ENCODE measurements at places on chromosomes 3 and 15.

- H3K27me3 ChIP-seq: no peaks in the 10 kb centered on the region
- H3K4me1 ChIP-seq: peaks cover 11% of the 10 kb centered on the region
- peaks cover 2% of the 10 kb centered on the region for H3K36me3 ChIP-seq
- H3K27ac ChIP-seq: no peak overlapping the region
Measured at GRCh38 chr15:29904757-29905417, 82.6 kb upstream of the TJP1 start.

- H3K27ac ChIP-seq: no peak overlapping the region
- no peaks in the 10 kb centered on the region for H3K36me3 ChIP-seq
- H3K4me1 ChIP-seq: peaks cover 30% of the 10 kb centered on the region
- no peak overlapping the region for H3K4me3 ChIP-seq
- H3K27me3 ChIP-seq: peaks cover 63% of the 10 kb centered on the region
Measured at GRCh38 chr15:92111291-92111690, 257.8 kb downstream of the SLCO3A1 start.

GRCh38 chr3:31284776-31285175 is 247.9 kb upstream of the STT3B start:
- no peaks in the 10 kb centered on the region for H3K27me3 ChIP-seq
- no peak overlapping the region for H3K4me3 ChIP-seq
- DNase-seq: no peak

- no peaks in the 10 kb centered on the region for H3K36me3 ChIP-seq
- no peak overlapping the region for H3K27ac ChIP-seq
- peaks cover 15% of the 10 kb centered on the region for H3K4me1 ChIP-seq
- H3K4me3 ChIP-seq: no peak overlapping the region
- H3K27me3 ChIP-seq: no peaks in the 10 kb centered on the region
Measured at GRCh38 chr3:155317211-155317610, 23.7 kb upstream of the STRIT1 start.

DNA sequence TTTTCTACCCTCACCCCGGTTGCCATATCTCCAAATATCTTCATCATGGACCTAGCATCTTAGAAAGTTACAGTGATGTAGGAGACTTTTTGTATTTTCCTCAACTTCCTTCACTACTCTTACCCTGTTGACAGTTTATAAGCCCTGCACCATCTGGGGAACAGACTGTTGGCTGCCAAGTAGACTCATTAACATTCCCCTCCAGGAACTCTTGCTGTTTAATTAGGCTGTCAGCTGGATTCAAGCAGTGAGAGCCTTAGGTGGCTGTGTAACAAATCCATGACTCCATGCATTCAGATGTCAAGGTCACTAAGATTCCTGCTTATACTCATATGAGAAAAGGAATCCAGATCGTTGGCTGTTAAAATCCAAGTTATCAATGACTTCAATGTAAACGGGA is 198.3 kb downstream of the NAALADL2 start:
- H3K27ac ChIP-seq: no peak overlapping the region
- H3K4me3 ChIP-seq: no peak overlapping the region
- no peaks in the 10 kb centered on the region for H3K27me3 ChIP-seq
- peaks cover 10% of the 10 kb centered on the region for H3K36me3 ChIP-seq

All from mesothelial cell of epicardium (in vitro differentiated cells).